ENCODE measurements at places on chromosomes 2 and 18. TPM values are rescaled to one million over a fixed set of nuclear protein-coding genes. Genes with fewer than 3 reads are reported as not detected.
A peak's percentile ranks its signal among the peaks of the same experiment; 100 is the strongest.

Gene CYTIP
- total RNA-seq: not detected

Gene AQP4
- total RNA-seq: not detected

- peak; percentile 68 for DNase-seq
Measured at GRCh38 chr2:179936654-179937053, 70.4 kb downstream of the CWC22 start.

- no peak for DNase-seq
Measured at GRCh38 chr2:56102866-56103265, 80.9 kb upstream of the CCDC85A start.

GRCh38 chr2:200873560-200873959 lies 9.1 kb upstream of the CLK1 start:
- DNase-seq: no peak
